ENCODE measurements at places on chromosomes 5 and 9.

DNA sequence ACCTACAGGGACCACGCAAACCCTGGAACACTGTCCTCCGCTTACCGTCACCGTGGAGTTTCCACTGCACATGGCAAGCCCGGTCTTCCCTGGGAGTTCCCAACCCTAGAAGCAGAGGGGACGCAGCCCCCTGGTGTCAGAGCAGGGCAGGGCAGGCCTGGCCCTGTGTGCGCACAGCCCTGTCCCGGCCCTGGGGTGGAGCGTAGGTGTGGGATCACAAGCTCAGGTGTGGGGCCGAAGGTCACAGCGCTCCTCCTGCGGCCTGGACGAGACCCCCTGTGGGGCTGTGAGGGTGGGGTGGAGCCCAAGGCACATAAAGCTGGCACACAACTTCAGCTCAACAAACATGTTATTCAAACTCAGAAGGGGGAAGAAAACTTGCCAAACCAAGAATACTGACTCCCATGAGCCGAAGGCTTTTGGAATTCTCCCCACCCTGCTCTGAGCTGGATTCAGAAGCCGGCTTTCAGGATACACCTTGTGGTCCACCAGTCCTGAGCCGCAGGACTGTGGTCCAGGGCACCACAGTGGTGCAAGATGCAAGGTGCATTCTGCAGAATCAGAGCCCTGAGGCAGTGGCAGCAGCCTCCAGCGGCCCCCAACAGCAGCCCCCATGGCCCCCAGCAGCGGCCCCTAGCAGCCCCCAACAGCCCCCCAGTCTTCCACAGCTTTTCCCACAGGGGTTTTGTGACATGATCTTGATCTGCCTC is 11.8 kb upstream of the EXOC3 start:
- DNase-seq, result no peak

DNA sequence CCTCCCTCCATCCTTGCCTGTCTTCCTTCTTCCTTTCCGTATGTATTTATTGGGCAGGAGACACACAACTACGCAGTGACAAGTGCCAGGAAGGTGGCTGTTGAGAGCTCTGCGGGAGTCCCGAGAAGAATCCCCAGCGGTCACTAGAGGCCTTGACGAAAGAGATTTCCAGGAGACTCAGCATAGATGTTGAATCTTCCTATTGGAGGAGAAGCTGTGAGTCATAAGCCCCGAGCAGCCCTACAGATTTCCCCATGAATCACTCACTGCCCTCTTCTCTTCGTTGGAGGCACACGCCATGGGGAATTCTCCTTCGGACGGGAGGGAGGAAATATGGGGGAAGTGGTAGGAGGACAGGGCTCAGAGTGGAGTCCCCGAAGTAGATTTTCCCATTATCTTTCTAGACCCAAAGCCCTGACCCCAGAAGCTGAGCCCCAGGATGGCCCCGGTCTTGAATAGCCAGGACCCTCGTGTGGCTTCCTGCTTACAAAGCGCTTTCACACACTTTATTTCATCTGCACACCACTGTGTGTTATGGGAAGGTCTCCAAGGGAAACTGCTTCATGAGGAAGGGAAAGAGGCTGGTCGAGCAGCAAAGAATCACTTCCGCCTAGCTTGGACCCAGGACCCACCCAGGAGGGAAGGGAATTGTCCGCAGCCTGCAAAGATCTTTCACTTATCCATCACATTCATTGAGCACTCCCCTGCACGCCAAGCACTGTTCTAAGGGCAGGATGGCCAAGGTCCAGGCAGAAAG is 12.7 kb downstream of the DUSP1 start:
- DNase-seq, result no peak

GRCh38 chr9:93071464-93071863 is 13.0 kb downstream of the SUSD3 start:
- DNase-seq, result no peak

GRCh38 chr9:109912726-109913460 is 132.9 kb downstream of the PALM2AKAP2 start:
- DNase-seq, result no peak

- DNase-seq, result no peak
Observed at GRCh38 chr9:128920381-128921058, at the start of gene PHYHD1. TSS of gene PHYHD1 (plus strand) at chr9:128920982. CDS start at chr9:128922324, 1,342 bp downstream.
